ENCODE measurements at places on chromosomes 4 and X. TPM values are rescaled to one million over a fixed set of nuclear protein-coding genes. Genes with fewer than 3 reads are reported as not detected.

The TCEAL3 gene
- total RNA-seq = 4.0 TPM

The GABRQ gene
- total RNA-seq = not detected

The RBM47 gene
- total RNA-seq = 0.92 TPM

- DNase-seq = peak; percentile 78
Measured at GRCh38 chr4:185597532-185598188, 62.4 kb upstream of the PDLIM3 start.

DNA sequence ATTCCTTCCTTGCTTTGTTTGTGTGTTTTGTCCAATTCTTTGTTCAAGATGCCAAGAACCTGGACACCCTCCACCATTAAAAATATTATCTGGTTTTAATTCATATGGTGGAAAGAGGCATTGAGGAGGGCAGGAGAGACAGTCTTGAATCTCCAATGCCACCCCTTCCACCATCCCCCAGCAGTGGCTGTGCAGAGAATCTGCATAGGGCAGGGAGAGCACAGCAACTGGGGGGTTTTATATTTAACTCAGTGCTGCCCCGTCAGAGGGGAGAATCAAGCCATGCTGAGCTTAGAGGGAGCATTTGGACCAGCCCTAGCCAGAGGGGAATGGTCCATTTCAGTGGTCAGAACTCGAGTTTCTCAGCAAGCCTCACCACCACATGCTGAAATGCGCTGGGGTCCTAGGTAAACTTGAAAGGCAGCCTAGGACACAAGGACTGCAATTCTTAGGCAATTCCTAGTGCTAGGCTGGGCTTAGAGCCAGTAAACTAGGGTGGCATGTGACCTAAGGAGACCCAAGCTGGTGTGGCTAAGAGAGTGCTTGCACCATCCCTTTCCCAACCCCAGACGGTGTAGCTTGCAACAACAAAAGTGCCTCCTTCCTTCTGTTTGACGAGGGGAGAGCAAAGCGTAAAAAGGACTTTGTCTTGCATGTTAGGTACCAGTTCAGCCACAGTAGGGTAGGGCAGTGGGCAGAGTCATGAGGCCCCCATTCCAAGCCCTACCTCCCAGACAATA is 34.2 kb downstream of the CCDC158 start:
- DNase-seq = no peak

GRCh38 chr4:165472943-165473676 is 94.3 kb downstream of the CPE start:
- DNase-seq = no peak

DNA sequence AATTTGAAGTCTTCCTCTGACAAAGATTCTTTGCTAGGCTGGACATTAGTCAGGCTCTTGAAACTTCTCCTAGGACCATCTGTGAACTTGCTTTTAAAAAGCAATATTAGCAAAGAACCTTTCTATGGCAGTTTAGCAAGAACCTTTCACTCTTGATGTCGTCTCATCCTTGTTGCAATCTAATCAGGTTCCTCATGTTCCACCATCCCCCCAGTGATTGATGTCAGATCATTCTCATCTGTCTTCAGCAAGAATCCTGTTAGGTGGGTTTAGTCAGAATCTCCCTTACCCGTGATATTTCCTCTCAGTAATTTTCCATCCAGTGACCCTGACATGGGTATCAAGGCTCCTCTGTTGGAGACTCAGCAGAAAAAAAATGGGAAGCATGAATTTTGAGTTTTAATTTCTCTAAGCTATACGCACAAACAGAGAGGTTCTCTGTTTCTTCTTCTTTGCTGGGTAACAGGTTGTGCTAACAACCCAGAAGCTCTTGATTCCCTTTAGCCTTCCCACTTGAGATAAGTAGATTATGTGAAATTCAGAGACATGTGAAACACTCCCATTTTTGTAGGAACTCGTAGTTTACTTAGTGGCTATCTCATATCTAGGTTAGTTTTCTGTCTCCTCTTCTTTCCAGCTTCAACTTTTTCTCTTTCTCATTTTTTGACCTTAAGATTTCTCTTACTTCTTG is 507.4 kb downstream of the C4orf33 start:
- no peak for DNase-seq

DNA sequence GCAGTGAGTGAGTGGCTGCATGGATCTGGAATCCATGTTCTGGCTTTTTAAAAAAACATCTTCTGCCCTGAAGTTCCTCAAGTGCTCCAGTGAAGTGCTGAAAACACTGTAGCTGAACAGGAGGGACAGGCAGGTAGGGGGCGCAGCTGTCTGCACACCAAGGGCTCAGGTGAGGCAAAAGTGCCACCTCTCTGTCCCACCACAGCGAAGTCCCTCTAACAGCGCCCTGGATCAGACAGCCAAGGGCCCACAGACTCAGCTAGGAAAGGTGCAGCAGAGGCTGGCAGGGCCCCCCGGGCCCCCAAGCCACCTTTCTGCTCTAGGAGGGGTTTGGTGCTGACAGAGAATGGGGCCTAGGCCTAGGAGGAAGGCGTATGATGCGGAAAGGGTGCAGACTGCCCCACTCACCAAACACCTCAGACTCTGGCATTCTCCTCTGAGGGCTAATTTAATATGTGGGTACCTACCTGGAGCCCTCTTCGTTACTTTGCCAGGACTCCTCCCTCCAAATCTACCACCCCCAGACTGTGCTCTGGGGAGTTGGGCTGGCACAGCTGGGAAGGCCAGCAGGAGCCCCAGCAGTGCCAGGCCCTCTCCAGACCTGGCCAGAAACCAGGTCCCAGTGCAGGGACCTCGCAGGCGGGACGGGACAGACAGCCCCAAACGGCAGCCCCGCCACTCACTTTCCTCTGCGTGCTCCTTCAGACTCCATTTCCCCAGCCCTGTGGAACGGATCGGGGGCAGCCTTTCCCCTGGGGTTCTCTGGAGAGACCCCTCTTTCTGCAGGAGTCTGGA is 73.7 kb downstream of the ENPP6 start:
- no peak for DNase-seq

- DNase-seq = no peak
Measured at GRCh38 chr4:168167714-168168284, 75.5 kb downstream of the ANXA10 start.

- DNase-seq = no peak
Measured at GRCh38 chr4:142267101-142267500, 579.0 kb downstream of the INPP4B start.

DNA sequence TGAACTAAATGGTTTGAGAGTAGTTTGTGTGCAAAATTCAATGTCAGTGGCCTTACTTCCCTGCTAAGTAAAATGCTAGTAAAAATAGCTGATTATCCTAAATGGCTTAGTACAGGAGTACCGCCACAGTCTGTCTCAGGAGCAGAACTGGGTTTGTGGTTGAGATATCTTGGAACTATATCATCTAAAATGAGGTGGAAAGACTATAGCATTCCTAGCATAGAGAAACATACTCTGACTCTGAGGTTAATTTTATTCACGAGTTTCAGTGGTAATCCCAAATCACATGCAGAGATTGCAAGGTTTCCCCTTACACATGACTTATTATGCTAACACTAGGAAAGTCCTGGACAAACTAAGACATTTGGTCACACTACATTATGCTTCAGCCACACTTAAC is 70.4 kb downstream of the OR13H1 start:
- DNase-seq = no peak

Data from activated CD4-positive, alpha-beta T cell treated with anti-CD3 and anti-CD28 coated beads, Interleukin-2, amount 10 ng/mL, durations not matched to agents 7 days and 5 days (primary cell).